Activated naive CD8-positive, alpha-beta T cell treated with anti-CD3 and anti-CD28 coated beads, Interleukin-2, amount 50 U/mL, for 16 hours (primary cell): ENCODE measurements at places on chromosomes 2 and 18.

DNA sequence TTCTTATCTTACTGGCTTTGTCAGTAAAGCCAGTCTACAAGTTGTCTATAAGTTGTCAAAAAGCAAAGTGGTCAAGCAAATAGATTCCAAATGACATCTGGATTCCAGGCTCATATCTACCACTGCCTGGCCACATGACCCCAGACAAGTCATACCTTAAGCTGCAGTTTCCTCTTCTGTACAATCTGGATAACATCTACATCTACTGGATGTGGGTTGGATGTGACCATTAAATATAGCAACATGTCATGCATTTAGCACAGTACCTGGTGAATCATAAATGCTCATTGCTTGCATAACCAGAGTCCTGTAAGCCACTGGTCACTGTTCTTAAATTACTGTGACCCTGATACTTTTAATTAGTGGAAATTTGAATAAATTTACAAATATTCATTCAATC, 16.8 kb downstream of the COBLL1 start:
- no peak for DNase-seq

GRCh38 chr18:61643884-61644647, 248.7 kb downstream of the RNF152 start:
- DNase-seq = no peak

- no peak for DNase-seq
Observed at GRCh38 chr2:124566518-124566970, 541.5 kb downstream of the CNTNAP5 start.

DNA sequence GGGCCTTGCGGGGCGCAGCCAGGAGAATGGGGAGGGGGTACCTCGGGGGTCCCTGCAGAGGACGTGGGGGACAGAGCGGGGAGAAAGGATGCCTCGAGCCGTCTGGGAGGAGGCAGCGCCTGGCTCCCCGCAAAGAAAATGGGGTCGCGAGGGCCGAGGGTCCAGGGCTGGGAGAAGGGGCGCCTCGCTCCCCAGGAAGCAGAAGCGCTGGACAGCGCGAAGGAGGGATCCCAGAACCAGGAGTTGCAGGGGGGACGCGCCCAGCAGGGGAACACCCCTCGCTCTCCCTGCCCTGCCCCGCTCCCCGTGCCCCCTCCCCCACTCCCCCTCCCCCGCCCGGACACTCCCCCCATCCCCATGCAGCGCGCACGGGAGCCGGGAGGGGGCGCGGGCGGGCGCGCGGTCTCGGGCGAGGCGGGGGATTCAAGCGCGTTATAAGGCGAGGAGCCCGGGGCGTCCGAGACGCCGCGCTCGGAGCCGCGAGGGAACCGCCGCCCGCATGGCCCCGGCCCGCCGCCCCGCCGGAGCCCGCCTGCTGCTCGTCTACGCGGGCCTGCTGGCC, at the start of gene ERFE:
Gene ERFE, plus strand, starts transcription at position 462 of the 562 bp plus-strand sequence. Its CDS starts 38 bp downstream, at position 500.
- DNase-seq = no peak

- no peak for DNase-seq
Observed at GRCh38 chr18:22868831-22869230, 64.3 kb upstream of the RBBP8 start.

DNA sequence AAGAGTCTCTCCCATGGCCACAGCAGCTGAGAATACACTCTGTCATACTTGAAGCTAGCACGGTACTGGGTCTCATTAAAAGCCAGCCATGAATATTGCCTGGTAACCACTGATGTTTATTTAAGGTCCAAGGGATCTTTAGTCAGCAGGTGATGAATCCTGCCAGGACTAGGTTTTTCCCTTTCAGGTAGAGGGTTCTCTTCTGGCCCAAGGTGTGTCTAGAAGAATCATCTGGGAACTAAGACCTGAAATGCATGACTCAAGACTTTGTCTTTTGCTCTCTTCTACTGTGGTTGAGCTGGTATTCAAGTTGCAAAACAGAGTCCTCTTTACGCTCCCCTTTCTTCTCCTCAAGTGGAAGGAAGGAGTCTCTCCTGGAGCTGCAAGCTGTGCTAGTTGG, 400.5 kb upstream of the FSIP2 start:
- no peak for DNase-seq

DNA sequence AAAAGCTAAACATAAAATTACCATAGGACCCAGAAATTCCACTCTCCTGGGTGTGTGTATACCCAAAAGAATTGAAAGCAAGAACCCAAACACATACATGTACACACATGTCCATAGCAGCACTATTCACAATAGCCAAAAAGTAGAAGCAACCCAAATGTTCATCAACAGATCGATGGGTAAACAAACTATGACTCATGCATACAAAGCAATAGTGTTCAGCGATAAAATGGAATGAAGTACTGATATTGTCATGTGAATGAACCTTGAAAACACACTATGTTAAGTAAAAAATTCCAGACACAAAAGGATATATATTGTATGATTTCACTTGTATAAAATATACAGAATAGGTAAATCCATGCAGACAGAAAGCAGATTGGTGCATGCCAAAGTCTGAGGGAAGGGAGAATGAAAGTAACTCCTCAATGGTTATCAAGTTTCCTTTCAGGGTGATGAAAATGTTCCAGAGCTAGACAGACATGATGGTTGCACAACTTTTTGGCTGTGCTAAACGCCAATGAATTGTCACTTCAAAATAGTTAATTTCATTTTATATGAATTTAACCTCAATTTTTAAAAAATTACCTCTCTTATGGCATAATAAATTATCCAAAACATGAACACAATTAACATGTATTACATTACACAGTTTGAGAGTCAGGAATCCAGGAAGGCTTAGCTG, 35.5 kb downstream of the GKN2 start:
- no peak for DNase-seq

GRCh38 chr2:173962031-173962430, 3.1 kb downstream of the SP3 start:
- no peak for DNase-seq

DNA sequence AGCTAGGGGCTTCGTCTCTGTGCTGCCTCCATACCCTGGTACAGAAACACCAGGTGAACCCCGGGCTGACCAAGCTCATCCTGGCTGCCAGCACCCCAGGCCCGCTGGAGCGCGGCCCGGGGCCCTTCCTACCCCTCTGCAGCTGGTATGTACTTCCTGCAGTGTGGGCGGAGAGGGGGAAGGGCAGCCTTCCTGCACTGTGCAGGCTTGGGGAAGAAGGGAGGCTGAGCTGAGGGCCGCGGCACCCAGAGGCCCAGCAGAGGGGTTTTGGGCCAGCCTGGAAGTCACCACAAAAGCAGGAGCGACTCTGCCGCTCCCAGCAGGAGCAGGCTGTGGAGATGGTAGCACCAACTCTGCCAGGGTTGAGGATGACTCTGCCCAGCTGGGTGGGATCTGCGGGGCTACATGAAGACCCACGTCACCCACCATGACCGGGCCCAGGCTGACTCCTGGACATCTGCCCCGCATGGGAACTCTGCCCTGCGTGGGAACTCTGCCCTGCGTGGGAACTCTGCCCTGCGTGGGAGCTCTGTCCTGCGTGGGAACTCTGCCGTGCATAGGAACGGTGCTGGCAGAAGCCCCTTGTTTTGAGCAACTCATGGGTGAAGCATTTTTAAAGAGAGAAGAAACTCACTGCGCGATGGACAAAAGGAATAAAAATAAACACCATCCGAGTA, 273.3 kb downstream of the NDUFA10 start:
- no peak for DNase-seq

- no peak for DNase-seq
Observed at GRCh38 chr2:174756743-174757142, 7.5 kb downstream of the CHRNA1 start.
